CD4-positive, alpha-beta T cell treated with Interleukin-15 for 4 hours (primary cell): ENCODE measurements at places on chromosomes 1 and 21.

DNA sequence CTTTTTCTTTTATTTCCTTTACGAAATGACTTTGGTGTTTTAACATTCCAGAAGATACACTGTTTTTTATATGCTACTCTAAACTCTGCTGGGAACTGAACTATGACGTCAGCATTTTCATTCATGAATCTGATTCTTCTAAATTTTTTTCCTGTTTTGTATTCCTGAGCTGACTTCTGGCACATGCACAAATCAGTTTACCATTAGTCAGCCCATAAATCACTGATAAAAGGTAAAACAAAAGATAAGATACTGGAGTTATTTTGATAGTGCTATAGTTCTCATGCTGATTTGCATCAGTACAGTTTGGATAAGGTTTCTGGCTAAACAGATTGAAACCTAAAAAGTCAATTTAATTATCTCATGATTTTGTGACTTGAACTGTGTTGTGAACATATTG, 10.4 kb downstream of the CAMTA1 start:
- no peak for DNase-seq

GRCh38 chr21:15793550-15794235, 63.9 kb downstream of the USP25 start:
- DNase-seq = no peak

GRCh38 chr1:7313081-7313546, 458.0 kb upstream of the VAMP3 start:
- DNase-seq = no peak

- no peak for DNase-seq
Observed at GRCh38 chr1:17725084-17725719, 29.9 kb upstream of the ACTL8 start.
